ENCODE measurements at places on chromosomes 6 and 20. TPM values are rescaled to one million over a fixed set of nuclear protein-coding genes. Genes with fewer than 3 reads are reported as not detected.
A peak's percentile ranks its signal among the peaks of the same experiment; 100 is the strongest.

APCDD1L gene
- not detected for total RNA-seq

TIAM2 gene
- total RNA-seq = 21.9 TPM

EEF1E1 gene
- 24.2 TPM for total RNA-seq

C6orf89 gene
- 70.6 TPM for total RNA-seq

MMUT gene
- total RNA-seq = 26.7 TPM

STX11 gene
- total RNA-seq = 23.9 TPM

FOXF2 gene
- total RNA-seq = 2.0 TPM

GPR31 gene
- total RNA-seq = not detected

CCM2L gene
- 7.4 TPM for total RNA-seq

PPP1R3G gene
- total RNA-seq = 0.78 TPM

BANF2 gene
- 15.2 TPM for total RNA-seq

FOXO3 gene
- total RNA-seq = 103 TPM

DNA sequence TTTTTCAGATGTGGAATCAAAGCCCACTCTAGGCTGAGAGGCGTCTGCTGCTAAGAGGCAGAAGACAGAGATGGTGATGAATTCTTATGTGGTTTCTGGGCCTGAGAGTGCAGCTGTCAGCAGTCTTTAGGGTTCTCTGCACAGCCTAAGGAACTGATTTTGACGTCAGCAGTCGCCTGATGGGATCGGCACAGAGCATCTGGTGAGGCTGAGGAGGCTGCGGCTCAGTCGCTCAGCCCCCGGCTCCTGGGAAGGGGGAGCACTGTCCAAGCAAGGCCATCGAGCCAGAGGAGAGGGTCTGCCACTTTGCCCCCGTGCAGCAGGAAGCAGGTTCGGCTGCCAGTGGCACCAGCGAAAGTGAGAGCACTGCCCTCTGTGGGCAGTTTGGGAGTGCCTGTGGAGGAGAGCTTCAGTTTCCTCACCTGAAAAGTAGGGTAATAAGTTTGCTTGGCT, 92.5 kb downstream of the TCP11 start:
- peak overlapping the region; percentile 60 for H3K27ac ChIP-seq
- no peaks in the 10 kb centered on the region for H3K27me3 ChIP-seq
- H3K4me3 ChIP-seq = no peak overlapping the region
- no peak for DNase-seq
- peaks cover 82% of the 10 kb centered on the region for H3K4me1 ChIP-seq

- H3K36me3 ChIP-seq = no peaks in the 10 kb centered on the region
- no peaks in the 10 kb centered on the region for H3K4me1 ChIP-seq
- no peak overlapping the region for H3K4me3 ChIP-seq
- no peak for DNase-seq
- H3K27me3 ChIP-seq = no peaks in the 10 kb centered on the region
Observed at GRCh38 chr6:116266803-116267202, 12.9 kb downstream of the TSPYL1 start.

- H3K36me3 ChIP-seq = no peaks in the 10 kb centered on the region
- no peaks in the 10 kb centered on the region for H3K4me1 ChIP-seq
- H3K27me3 ChIP-seq = no peaks in the 10 kb centered on the region
- H3K27ac ChIP-seq = no peak overlapping the region
- no peak overlapping the region for H3K4me3 ChIP-seq
Observed at GRCh38 chr20:44460795-44461141, 14.9 kb upstream of the TTPAL start.

GRCh38 chr6:52103623-52104022, 16.2 kb upstream of the PKHD1 start:
- H3K4me1 ChIP-seq = no peaks in the 10 kb centered on the region
- no peak overlapping the region for H3K4me3 ChIP-seq
- no peaks in the 10 kb centered on the region for H3K27me3 ChIP-seq
- no peak for DNase-seq
- H3K36me3 ChIP-seq = no peaks in the 10 kb centered on the region

GRCh38 chr20:50257860-50258259, 67.2 kb downstream of the CEBPB start:
- no peak overlapping the region for H3K27ac ChIP-seq
- no peaks in the 10 kb centered on the region for H3K36me3 ChIP-seq
- no peak for DNase-seq

GRCh38 chr6:111105578-111105977, 18.3 kb downstream of the SLC16A10 start:
- DNase-seq = peak; percentile 97
- H3K27me3 ChIP-seq = no peaks in the 10 kb centered on the region
- H3K36me3 ChIP-seq = no peaks in the 10 kb centered on the region
- H3K4me3 ChIP-seq = no peak overlapping the region

DNA sequence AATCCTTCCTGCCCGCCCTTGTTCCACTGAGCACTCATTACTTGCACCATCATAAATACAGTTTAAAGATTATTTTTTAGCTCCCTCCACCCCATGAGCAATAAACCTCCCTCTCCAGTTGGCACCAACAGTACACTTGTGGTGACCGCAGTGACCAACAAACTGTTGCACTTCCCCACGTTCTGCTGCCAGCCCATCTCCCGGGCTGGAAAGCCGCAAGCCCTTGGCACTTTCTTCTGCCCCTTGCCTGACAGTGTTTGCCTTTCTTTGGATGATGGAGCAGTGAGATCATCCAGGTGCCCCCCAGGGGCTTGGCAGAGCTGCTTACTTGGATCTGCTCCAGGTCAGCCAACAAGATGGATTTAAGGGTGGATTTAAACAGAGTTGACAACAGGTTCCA, 21.6 kb downstream of the KCNB1 start:
- no peak overlapping the region for H3K4me3 ChIP-seq
- peak; percentile 68 for DNase-seq
- H3K27me3 ChIP-seq = no peaks in the 10 kb centered on the region
- H3K4me1 ChIP-seq = peaks cover 13% of the 10 kb centered on the region

DNA sequence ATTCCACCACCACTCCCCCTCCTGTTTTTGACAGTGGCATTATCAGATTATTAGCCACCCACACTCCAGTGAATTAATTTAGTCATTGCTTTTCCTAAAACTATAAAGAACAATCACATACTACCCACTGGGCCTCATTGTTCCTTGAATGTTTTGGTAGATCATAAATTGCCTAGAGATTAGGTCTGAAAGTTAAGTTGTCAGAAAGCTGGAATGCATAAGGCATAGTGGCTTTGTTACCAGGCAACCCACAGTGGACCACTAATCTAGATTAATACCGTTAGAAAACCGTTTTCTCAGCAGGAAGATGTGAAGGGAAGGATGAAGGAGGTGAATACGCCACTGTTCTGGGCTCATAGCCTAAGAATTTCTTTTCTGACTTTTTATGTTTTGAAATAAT, 75.6 kb downstream of the SAMD3 start:
- no peak overlapping the region for H3K4me3 ChIP-seq
- no peak overlapping the region for H3K27ac ChIP-seq
- no peak for DNase-seq
- H3K27me3 ChIP-seq = no peaks in the 10 kb centered on the region
- no peaks in the 10 kb centered on the region for H3K4me1 ChIP-seq

DNA sequence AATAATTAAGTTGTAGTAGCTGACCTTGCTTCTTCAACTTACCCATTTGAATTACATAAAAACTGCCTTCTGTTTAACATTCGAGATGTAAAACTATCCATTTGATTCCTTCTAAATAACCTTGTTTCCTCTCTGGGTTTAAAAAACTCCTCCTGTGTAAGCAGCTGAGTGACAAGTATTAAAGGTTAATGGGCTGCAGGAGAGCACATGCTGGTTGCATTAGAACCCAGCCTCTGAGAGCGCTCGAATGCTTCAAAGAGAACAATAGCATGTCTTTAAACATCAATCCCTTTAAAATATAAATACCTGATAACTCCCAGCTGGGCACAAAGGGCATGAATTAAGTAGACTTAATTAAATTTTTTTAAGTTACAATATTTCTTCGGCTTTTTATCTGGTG, 215.8 kb downstream of the EYA4 start:
- no peak overlapping the region for H3K27ac ChIP-seq
- H3K27me3 ChIP-seq = no peaks in the 10 kb centered on the region
- H3K4me3 ChIP-seq = no peak overlapping the region
- H3K4me1 ChIP-seq = no peaks in the 10 kb centered on the region
- no peak for DNase-seq
- no peaks in the 10 kb centered on the region for H3K36me3 ChIP-seq

GRCh38 chr6:116507324-116507723, 4.1 kb upstream of the CALHM5 start:
- no peaks in the 10 kb centered on the region for H3K27me3 ChIP-seq
- H3K36me3 ChIP-seq = no peaks in the 10 kb centered on the region
- no peak overlapping the region for H3K4me3 ChIP-seq
- no peaks in the 10 kb centered on the region for H3K4me1 ChIP-seq
- H3K27ac ChIP-seq = no peak overlapping the region

DNA sequence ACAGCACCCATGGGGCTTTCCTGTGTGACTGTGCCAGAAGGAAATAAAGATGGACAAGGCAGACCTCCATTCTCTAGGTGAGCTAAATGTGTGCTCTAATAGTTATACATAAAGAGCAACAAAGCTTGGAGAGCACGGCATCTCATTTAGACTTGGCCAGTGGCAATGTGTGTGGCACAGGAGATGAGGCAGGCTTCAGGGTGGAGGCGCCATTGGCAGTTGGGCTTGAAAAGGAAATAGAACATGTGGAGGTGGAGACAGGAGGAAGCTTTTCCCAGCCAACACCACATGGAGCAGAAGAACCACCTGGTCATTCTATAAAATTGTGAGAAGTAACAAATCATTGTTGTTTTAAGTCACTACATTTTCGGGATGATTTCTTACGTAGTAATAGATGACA, 3.6 kb upstream of the RALY start:
- H3K27ac ChIP-seq = no peak overlapping the region
- peaks cover 10% of the 10 kb centered on the region for H3K4me1 ChIP-seq
- no peak for DNase-seq

DNA sequence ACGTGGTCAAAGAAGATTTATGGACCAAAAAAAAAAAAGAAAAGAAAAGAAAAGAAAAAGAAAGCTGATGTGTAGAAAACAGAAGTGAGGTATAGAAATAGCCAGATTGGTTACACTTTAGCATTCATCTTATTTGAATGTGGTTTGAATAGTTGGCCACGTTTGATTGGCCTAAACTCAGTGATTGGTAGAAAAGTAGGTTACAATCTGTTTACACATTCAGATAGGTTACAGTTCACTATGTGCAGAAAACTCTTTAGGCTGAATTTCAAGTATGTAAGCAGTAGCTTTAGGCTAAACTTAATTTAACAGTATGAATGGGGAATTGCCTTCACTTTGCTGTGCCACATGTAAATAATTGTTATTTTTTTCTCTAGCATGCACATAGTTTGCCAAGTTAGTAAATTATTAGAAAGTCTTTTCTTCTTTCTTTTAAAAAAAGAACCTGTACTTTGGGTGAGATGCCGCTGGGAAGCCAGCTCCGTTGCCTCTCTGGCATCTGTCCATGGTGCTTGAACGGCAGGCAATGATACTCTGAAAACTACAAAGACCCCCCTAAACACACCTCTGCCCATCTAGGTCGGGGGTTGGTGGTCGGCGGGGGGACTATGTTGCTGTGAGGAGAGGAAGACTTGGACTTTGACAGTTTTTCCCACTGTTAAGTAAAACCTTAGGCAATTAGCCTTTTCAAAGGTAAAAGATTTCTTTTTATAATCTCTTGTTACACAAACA, 173.0 kb downstream of the AIG1 start:
- DNase-seq = no peak
- H3K27me3 ChIP-seq = no peaks in the 10 kb centered on the region
- no peaks in the 10 kb centered on the region for H3K36me3 ChIP-seq
- no peak overlapping the region for H3K4me3 ChIP-seq
- no peaks in the 10 kb centered on the region for H3K4me1 ChIP-seq

GRCh38 chr20:18072532-18072931, 14.8 kb upstream of the OVOL2 start:
- no peak overlapping the region for H3K27ac ChIP-seq
- no peak overlapping the region for H3K4me3 ChIP-seq
- no peaks in the 10 kb centered on the region for H3K4me1 ChIP-seq
- DNase-seq = no peak
- no peaks in the 10 kb centered on the region for H3K27me3 ChIP-seq

- H3K27ac ChIP-seq = no peak overlapping the region
- no peaks in the 10 kb centered on the region for H3K36me3 ChIP-seq
- no peak for DNase-seq
- H3K27me3 ChIP-seq = no peaks in the 10 kb centered on the region
- no peak overlapping the region for H3K4me3 ChIP-seq
Observed at GRCh38 chr6:145034664-145035063, 700.7 kb downstream of the EPM2A start.

DNA sequence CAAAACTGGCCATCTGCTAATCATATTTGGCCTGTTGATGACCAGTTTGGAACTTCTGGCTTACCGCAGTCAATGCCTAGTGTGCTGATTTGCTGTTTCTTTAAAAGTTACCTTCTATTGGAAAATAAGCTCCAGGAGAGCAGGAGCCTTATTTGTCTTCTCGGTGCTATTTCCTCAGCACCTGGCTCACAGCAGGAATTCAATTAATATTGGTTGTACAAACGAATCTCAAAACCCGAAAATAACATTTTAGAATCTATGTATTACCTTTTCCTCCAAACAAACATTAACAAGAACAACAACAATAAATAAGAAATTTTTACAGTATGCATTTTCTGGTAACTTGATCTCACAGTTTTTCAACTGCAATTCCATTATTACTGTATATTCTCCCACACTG, 1080.7 kb upstream of the MAP3K7 start:
- no peak overlapping the region for H3K27ac ChIP-seq
- no peak overlapping the region for H3K4me3 ChIP-seq
- no peaks in the 10 kb centered on the region for H3K27me3 ChIP-seq
- no peak for DNase-seq

All from thyroid gland (tissue), 4 donors.